NCI-H2081 treated with DMSO at 0.1 percent for 48 hours (cell line): ENCODE measurements at places on chromosomes 7 and 10.

DNA sequence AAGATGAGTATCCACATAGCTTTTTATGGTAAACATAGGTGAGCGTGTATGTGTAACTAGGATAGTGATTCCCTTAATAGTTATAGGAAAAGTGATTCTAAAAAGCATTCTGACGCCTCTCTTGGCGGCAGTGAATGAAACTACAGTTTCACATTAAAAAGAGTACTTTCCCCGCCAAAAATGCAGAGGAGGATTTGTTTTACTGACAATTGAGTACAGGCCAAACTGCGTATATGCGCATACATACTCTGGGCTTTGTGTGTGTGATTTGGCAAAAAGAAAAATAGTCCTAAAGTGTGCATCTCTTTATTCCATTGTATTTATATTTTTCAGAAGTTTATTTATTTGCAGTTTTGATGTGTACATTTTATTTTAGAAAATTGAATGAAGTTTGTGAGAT lies 10.3 kb downstream of the CUL1 start:
- DNase-seq = no peak

DNA sequence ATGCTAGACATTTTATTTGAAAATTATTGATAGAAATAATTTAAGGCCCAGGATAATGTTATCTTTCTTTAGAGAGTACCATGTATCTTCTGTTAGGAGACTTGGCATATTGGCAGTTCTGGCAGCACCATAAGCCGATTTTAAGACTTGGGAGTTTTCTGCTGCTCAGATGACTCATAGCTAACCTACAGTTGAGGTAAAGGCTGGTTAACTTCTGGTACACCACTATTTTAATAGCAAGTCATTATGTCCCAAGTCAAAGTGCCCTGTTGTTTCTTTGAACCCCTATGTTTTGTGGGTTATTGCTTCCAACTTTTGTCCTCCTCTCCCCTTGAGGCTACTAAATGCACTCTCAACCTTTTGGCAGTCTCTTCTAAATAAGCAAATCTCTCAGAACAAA lies 25.2 kb downstream of the ATRNL1 start:
- no peak for DNase-seq

- no peak for DNase-seq
Observed at GRCh38 chr7:36336390-36336789, 53.3 kb upstream of the ANLN start.

DNA sequence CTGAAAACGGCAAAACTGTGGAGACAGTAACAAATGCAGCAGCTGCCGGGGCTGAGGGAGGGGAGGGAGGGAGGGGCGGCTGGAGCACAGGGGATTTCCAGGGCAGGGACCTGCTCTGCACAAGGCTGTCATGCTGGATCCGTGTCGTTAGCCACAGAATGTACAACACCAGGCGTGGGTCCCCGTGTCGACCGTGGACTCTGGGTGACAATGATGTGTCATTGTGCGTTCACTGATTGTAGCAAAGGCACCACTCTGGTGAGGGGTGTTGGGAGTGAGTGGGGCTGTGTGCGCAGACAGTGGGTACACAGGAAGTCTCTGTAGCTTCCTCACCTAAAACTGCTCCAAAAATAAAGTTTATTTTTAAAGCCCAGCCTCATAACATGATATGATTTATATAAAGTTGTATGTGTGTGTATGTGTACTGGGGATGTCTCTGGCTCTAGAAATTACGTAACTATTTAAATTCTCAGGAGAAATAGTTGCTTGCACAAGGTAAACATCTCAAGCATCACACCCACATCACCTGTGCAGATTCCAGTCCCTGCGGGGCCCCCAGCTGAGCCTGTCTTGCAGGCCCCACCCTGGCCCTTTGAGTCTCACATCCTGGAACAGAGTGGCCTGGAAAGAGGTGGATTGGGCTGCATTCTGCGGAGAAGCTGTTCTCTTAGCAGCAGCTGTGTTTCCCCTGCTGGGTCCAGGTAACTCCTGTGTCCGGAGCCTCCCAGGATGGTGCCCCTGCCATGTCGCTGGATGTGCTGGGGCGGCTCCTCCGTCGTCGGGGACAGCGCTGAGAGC lies 135.7 kb downstream of the DYNC2I1 start:
- no peak for DNase-seq

- DNase-seq = no peak
Observed at GRCh38 chr10:132512693-132513345, 24.8 kb upstream of the INPP5A start.

DNA sequence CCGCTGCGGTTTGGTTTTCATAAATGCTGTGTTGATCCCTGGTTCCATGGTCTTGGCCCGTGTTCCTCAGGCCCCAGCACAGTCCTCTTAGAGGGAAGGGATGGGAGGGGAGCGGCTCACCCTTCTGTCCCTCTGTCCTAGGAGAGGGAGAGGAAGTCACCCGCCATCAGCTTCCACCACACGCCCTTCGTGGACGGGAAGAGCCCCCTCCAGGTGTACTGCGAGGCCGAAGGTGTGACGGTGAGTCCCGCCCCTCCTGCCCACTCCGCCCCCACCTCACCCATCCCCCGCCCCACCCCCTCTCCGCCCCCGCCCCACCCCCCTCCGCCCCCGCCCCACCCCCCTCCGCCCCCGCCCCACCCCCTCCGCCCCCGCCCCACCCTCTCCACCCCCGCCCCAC lies 37.5 kb upstream of the DPYSL4 start:
- DNase-seq = no peak

DNA sequence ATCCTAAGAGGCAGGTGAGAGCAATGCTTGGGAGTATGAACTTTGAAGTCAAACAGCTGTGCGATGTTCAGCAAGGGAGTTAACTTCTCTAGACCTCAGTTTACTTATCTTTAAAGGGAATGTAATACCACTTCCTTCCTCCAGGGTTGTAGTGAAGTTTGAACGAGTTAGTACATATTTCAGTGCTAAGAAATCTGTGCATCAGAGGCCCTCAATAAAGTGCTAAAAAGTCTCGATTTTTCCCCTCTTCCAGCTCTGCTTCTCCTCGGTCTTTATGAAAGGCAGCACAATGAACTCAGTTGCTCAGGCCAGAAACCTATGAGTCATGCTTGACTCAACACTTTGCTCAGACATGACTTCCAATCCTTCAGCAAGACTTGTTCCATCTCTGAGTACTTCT lies 418.9 kb downstream of the MDFIC start:
- DNase-seq = no peak

- no peak for DNase-seq
Observed at GRCh38 chr10:15370856-15371701, at the start of gene FAM171A1. TSS of gene FAM171A1 (minus strand) at chr10:15371289. CDS start at chr10:15371052, 237 bp downstream.

DNA sequence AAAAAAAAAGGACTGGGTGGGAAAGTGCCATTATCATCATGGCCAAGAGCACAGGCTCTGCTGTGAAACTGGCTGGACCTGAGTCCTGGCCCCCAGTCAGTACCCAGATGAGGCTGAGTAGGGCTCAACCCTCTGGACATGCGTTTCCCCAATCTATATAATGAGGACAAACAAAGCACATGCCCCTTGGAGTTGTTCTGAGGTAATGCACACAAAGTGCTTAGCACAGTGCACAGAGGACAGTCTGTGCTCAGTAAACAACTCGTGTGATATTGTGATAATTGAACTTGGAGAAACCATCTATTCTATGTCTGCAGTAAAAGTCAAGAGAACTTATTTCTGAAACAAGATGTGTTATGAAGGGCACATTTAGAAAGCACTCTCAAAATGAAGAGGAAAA lies 138.8 kb downstream of the KCNMA1 start:
- no peak for DNase-seq

GRCh38 chr7:151851782-151852181 lies 25.1 kb downstream of the PRKAG2 start:
- DNase-seq = no peak

GRCh38 chr10:103843045-103843444 lies 12.3 kb downstream of the SH3PXD2A start:
- DNase-seq = no peak

- DNase-seq = no peak
Observed at GRCh38 chr10:78875932-78876331, 192.8 kb upstream of the ZMIZ1 start.

DNA sequence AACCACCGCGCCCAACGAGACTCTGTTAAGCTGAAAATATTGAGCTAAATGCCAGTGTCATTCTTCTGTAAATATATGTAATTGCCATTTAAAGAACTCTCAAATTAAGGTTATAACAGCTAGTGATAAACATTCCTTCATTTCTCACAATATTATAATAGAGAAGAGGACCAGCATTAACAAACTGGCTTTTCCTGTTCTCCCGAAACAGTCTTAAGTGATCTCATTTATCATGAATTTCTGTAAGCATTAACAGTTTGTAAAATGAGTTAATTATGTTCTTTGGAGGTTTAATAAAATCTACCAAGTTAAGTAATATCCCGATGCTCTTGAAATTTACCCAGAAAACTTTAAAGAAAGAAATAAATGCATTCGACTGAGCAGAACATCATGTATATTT lies 352.8 kb downstream of the KCNMA1 start:
- no peak for DNase-seq

- no peak for DNase-seq
Observed at GRCh38 chr7:149776289-149776688, 2.9 kb upstream of the ZNF467 start.

- peak; percentile 87 for DNase-seq
Observed at GRCh38 chr7:23471106-23471859, 992 bp upstream of the IGF2BP3 start.

DNA sequence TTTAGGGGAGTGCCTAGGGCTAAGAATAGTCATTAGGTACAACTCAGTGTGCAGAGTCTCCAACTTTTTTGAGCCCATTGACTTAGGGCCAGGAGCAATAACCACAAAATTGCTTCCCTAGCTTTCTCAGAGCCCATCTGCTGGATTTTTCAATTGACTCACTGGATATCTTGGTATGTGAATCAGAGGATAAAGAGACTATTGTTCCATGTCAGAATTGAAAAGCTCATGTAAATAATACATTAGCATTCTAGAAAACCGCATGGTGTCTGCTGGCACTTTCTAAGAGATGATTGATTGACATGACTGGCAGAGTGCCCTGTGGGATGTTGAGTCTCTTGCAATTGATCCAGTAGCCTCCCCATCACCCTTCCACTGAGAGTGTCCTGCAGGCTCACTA lies 246.2 kb downstream of the CCDC7 start:
- no peak for DNase-seq

DNA sequence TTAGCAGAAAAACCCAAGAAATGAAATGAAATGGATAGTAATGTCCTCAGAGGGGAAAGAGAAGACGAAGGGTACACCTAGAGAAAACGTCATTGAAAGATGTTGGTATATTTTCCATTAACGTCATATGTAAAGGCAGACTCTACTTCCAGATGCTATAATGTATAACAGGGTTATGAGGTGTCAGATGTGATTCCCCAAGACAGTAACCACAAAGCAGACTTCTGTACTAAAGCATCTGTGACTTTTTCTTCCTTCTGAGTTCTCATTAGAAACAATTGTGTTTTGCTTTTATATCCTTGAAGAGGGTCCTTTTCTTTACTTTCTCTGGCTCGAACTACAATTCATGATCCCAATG lies 37.4 kb downstream of the LRRC72 start:
- DNase-seq = no peak

- DNase-seq = no peak
Observed at GRCh38 chr7:35463176-35463700, 209.3 kb upstream of the TBX20 start.

- no peak for DNase-seq
Observed at GRCh38 chr7:47827351-47827756, 120.9 kb downstream of the PKD1L1 start.

GRCh38 chr10:118734475-118734874 lies 20.3 kb downstream of the CACUL1 start:
- no peak for DNase-seq

DNA sequence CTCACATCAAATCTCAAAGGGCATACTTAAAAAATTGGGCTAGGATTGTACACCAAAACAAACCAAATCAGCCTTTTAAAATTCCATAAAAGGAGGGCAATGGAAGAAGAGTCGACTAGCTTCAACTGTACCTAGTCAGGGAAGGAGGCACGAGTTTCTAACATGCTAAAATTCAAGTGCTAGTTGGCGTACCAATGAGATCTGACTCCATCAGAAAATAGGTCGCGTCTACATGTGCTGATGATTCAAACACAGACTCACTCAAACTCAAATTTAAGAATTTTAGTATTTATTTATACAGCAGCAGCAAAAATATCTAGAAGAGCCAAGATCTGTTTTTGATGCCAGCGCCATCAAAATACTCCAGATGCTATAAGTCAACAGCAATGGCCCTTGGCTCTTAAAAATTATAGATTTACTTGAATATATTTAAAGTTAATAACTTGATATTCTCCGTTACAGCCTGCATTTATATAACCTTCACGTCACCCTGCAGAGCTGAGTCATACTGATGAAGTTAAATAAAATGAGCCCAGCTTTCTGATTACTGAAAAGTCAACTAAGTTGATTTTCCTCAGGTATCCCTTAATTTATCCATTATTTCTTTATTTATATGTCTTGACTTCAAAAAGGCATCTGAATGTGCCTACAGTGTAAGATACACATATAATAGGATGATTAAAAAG lies 302.1 kb upstream of the IMMP2L start:
- DNase-seq = no peak
